CD4-positive, alpha-beta T cell treated with Interferon gamma for 1 hour (primary cell): ENCODE measurements at places on chromosomes 12 and 14.
A peak's percentile ranks its signal among the peaks of the same experiment; 100 is the strongest.

GRCh38 chr12:40226705-40227104 lies 1.9 kb downstream of the LRRK2 start:
- DNase-seq = peak; percentile 43

- DNase-seq = no peak
Measured at GRCh38 chr12:93957168-93957567, 191.2 kb upstream of the PLXNC1 start.

DNA sequence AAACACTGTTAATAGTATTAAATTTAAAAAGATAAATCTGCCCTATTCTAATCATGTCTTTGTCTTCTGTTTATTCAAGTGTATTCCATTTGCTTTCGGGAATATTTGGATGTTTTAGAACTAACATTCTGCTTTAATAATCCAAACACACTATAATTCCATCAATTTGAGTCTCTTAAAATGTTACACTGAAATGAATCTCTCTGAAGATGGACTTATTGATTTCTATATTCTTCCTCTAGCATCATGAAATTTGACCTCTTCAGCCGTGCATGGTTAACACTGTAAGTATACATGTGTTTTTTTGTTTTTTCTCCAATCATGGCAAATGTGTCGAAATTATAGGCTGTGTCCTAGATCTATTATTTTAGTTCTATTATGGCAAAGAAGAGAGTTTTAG lies 339.2 kb downstream of the ACSS3 start:
- no peak for DNase-seq

GRCh38 chr14:87005280-87005679 lies 987.7 kb downstream of the GALC start:
- DNase-seq = no peak

GRCh38 chr14:91207008-91207407 lies 37.5 kb downstream of the GPR68 start:
- DNase-seq = no peak

DNA sequence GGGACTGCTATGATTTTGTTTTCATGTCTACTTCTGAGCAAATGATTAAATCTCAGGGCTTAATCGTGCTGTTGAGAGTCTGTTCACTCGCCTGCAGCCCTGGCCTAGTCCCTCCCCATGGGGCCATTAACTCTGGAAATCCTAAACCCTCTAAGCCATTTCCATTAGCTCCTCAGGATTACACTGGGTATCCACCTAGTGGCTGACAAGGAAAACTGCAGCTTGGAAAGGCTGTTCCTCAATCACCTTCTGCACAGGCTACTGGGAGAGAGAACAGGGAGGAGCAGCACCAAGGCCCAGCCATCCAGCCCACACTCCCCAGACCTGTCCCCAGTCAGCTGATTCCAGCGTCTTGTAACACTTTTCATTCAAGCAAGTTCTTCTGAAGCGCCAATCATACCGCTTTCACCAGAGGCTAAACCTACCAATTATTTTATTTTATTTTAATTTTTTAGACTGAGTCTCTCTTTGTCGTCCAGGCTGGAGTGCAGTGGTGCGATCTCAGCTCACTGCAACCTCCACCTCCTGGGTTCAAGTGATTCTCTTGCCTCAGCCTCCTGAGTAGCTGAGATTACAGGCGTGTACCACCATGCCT lies 48.7 kb downstream of the NEUROD4 start:
- DNase-seq = peak; percentile 11

GRCh38 chr12:20368651-20369304 lies 441 bp downstream of the PDE3A start:
- no peak for DNase-seq

- DNase-seq = no peak
Measured at GRCh38 chr12:82008251-82008650, 249.1 kb upstream of the PPFIA2 start.
